ENCODE measurements at places on chromosomes 16 and 17. TPM values are rescaled to one million over a fixed set of nuclear protein-coding genes. Genes with fewer than 3 reads are reported as not detected.
A peak's percentile ranks its signal among the peaks of the same experiment; 100 is the strongest.

GRCh38 chr16:84753412-84754326 lies 53.9 kb downstream of the USP10 start:
- peaks cover 51% of the 10 kb centered on the region for H3K4me1 ChIP-seq
- no peak for DNase-seq
- H3K36me3 ChIP-seq, result peaks cover 6% of the 10 kb centered on the region
- H3K27me3 ChIP-seq, result no peaks in the 10 kb centered on the region
- no peak overlapping the region for H3K27ac ChIP-seq

IGFBP4 gene
- 2.5 TPM for total RNA-seq

- peak overlapping the region; percentile 87 for H3K27ac ChIP-seq
- H3K36me3 ChIP-seq, result no peaks in the 10 kb centered on the region
Observed at GRCh38 chr17:41340934-41341861, 9.4 kb downstream of the KRT33A start.

- no peaks in the 10 kb centered on the region for H3K36me3 ChIP-seq
- no peak overlapping the region for H3K27ac ChIP-seq
- no peak overlapping the region for H3K4me3 ChIP-seq
- DNase-seq, result no peak
- H3K27me3 ChIP-seq, result no peaks in the 10 kb centered on the region
Observed at GRCh38 chr16:54517181-54517580, 230.6 kb upstream of the IRX3 start.

GRCh38 chr17:51739245-51739886 lies 419.1 kb downstream of the CA10 start:
- no peaks in the 10 kb centered on the region for H3K36me3 ChIP-seq
- H3K27me3 ChIP-seq, result no peaks in the 10 kb centered on the region
- no peaks in the 10 kb centered on the region for H3K4me1 ChIP-seq
- H3K27ac ChIP-seq, result no peak overlapping the region
- no peak for DNase-seq

CCDC144A gene
- total RNA-seq, result 11.1 TPM

DNA sequence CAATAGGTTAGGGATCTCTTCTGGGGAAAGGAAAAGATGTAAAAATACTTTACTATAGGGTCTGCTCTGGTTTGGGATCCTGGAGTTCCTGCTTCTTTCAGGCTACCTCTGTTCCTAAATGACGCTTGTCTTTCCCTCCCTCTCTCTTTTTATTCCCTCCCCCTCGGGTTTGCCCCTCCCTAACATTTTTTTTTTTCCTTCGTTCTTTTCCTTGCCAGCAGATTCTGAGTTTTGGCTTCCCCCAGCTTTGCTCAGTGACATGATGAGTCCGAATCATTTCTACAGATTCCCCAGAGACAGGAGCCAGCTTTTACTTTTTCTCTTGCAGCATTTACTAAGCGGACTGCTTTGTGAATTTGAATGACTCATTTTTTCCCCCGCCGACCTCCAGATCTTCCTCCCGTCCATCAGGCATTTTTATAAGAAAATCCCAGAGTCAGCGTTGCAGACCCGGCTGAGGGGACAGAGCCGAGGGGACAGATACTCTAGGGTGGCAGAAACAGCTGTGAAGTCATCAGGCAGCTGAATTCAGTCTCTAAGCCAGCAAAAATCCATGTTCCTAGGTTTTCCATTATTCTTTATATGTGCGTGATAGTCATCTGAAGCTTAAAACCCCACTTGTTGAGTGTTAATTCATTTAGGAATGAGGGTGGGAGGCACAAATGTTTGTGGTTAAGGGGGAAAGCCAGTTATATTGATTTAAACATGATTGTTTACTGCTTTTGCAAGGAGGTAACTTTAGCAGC lies at the start of gene TMEM100:
Gene TMEM100 (minus strand): TSS at position 123 of the 746 bp plus-strand sequence. CDS start 1,794 bp downstream, outside the sequence.
- no peaks in the 10 kb centered on the region for H3K36me3 ChIP-seq
- no peak within 1 kb of the TSS for H3K27ac ChIP-seq
- no peaks in the 10 kb centered on the region for H3K4me1 ChIP-seq

RNF135 gene
- 1.8 TPM for total RNA-seq

LRRC75A gene
- total RNA-seq, result 1.9 TPM

SEC14L5 gene
- total RNA-seq, result not detected

TRPV3 gene
- 0.25 TPM for total RNA-seq

GRCh38 chr16:86766700-86767099 lies 188.4 kb downstream of the FOXL1 start:
- no peaks in the 10 kb centered on the region for H3K4me1 ChIP-seq
- H3K4me3 ChIP-seq, result no peak overlapping the region
- no peak overlapping the region for H3K27ac ChIP-seq
- no peaks in the 10 kb centered on the region for H3K36me3 ChIP-seq

GRCh38 chr16:50273888-50274325 lies 7.6 kb downstream of the ADCY7 start:
- H3K4me3 ChIP-seq, result peak overlapping the region; percentile 73
- DNase-seq, result peak; percentile 23
- H3K27ac ChIP-seq, result peak overlapping the region; percentile 93
- H3K36me3 ChIP-seq, result peaks cover 29% of the 10 kb centered on the region
- peaks cover 97% of the 10 kb centered on the region for H3K4me1 ChIP-seq
- no peaks in the 10 kb centered on the region for H3K27me3 ChIP-seq

CENPN gene
- 8.7 TPM for total RNA-seq

- H3K27ac ChIP-seq, result no peak overlapping the region
- no peaks in the 10 kb centered on the region for H3K27me3 ChIP-seq
- H3K4me3 ChIP-seq, result no peak overlapping the region
- no peak for DNase-seq
- H3K4me1 ChIP-seq, result peaks cover 28% of the 10 kb centered on the region
Observed at GRCh38 chr17:20071824-20072691, 62.9 kb downstream of the SPECC1 start.

- H3K4me1 ChIP-seq, result no peaks in the 10 kb centered on the region
- H3K36me3 ChIP-seq, result no peaks in the 10 kb centered on the region
- no peak overlapping the region for H3K27ac ChIP-seq
- H3K27me3 ChIP-seq, result peaks cover 16% of the 10 kb centered on the region
- H3K4me3 ChIP-seq, result no peak overlapping the region
Observed at GRCh38 chr16:86239381-86239780, 270.9 kb upstream of the FOXF1 start.

DNA sequence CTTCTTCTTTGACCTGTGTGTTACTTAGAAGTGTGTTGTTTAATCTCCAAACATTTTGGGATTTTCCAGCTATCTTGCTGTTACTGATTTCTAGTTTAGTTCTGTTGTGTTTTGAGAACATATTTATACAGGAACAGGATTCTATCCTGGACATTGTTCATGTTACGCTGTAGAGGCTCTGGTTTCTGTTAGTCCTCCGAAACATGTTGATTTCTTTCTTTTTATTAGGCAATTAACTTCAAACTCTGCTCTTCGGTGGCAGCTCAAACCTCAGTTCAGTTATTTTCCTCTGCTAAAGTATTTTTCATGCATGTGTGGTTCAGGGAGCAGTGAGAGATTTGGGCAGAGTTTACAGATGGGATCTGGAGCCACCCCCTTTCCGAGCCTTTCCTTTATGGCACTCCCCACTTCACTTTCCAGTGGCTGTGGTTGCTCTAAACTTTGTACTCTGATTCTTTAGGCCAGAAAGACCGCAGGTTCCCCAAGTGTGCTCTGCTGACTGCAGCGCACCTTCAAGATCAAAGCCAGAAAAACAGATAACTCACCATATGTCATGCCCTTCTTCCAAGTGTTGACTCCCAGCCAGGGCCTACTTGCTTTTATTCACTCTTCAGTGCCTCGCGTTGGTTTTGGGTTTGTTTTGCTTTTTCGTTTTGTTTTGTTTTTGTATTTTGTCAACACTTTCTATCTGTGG lies 77.6 kb upstream of the KSR1 start:
- H3K27me3 ChIP-seq, result no peaks in the 10 kb centered on the region
- H3K27ac ChIP-seq, result no peak overlapping the region
- H3K4me1 ChIP-seq, result peaks cover 5% of the 10 kb centered on the region
- no peak overlapping the region for H3K4me3 ChIP-seq

DNA sequence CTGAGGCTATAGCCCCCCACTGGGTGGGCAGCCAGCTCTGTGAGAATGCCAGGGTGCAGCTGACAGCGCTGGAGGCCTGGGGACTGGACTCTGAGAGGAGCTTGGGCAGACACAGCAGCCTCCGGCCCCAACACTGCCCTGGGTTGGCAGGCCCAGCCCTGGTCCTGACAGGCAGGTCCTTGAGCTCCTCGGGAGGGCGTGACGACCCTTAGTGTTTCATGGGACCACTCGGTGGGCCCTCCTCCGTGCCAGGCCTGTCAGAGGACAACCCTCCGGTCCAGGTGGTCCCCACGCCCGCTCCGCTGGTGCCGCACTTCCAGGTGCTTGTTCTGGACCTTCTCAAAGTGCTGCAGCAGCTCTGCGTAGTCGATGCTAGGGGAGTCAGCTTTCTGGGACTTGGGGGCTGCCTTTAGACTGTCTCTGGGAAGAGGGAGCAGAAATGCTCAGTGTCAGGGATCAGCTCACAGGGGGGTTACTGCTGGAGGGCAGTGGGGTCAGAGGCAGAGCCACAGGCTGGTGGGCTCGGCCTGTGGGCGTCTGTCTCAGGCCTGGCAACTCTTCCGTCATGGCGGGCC lies 1.9 kb upstream of the MTSS2 start:
- H3K27ac ChIP-seq, result no peak overlapping the region
- H3K4me3 ChIP-seq, result no peak overlapping the region

DNA sequence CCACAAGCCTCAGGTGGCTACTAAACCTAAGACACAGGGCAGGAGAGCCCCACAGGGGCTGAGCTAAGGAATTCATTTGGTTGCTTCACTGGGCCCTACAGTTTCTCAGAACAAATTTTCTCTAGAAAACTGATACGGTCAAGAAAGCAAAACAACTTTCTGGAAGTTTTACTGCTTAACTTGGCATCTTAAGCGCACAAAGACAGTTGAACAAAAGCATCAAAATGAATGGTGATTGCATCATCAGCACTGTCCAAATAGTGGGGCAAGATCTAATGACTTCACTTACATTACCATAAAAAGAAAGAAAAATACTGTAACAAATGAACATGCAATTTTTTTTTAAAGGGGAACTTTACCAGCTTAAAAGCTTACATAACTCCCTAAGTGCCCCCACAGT lies 47.6 kb downstream of the XPO6 start:
- DNase-seq, result no peak
- no peak overlapping the region for H3K27ac ChIP-seq
- no peak overlapping the region for H3K4me3 ChIP-seq
- no peaks in the 10 kb centered on the region for H3K27me3 ChIP-seq
- H3K36me3 ChIP-seq, result peaks cover 81% of the 10 kb centered on the region

NUDT7 gene
- 1.5 TPM for total RNA-seq

GRCh38 chr16:1794221-1794871 lies 841 bp upstream of the IGFALS start:
- H3K27ac ChIP-seq, result no peak overlapping the region
- no peaks in the 10 kb centered on the region for H3K4me1 ChIP-seq
- no peaks in the 10 kb centered on the region for H3K27me3 ChIP-seq
- H3K36me3 ChIP-seq, result peaks cover 6% of the 10 kb centered on the region
- DNase-seq, result no peak
- no peak overlapping the region for H3K4me3 ChIP-seq

- no peaks in the 10 kb centered on the region for H3K27me3 ChIP-seq
- H3K4me3 ChIP-seq, result no peak overlapping the region
- H3K36me3 ChIP-seq, result no peaks in the 10 kb centered on the region
- no peaks in the 10 kb centered on the region for H3K4me1 ChIP-seq
- DNase-seq, result no peak
Observed at GRCh38 chr16:76824791-76825190, 366.2 kb upstream of the MON1B start.

- H3K27ac ChIP-seq, result no peak overlapping the region
- no peak overlapping the region for H3K4me3 ChIP-seq
- no peak for DNase-seq
- peaks cover 80% of the 10 kb centered on the region for H3K36me3 ChIP-seq
- H3K27me3 ChIP-seq, result no peaks in the 10 kb centered on the region
Observed at GRCh38 chr17:80313160-80313829, 52.6 kb downstream of the RNF213 start.

GRCh38 chr16:86585821-86586611 lies 7.7 kb downstream of the FOXL1 start:
- no peak overlapping the region for H3K27ac ChIP-seq
- H3K4me1 ChIP-seq, result no peaks in the 10 kb centered on the region
- H3K36me3 ChIP-seq, result no peaks in the 10 kb centered on the region
- peaks cover 15% of the 10 kb centered on the region for H3K27me3 ChIP-seq
- no peak overlapping the region for H3K4me3 ChIP-seq

DNA sequence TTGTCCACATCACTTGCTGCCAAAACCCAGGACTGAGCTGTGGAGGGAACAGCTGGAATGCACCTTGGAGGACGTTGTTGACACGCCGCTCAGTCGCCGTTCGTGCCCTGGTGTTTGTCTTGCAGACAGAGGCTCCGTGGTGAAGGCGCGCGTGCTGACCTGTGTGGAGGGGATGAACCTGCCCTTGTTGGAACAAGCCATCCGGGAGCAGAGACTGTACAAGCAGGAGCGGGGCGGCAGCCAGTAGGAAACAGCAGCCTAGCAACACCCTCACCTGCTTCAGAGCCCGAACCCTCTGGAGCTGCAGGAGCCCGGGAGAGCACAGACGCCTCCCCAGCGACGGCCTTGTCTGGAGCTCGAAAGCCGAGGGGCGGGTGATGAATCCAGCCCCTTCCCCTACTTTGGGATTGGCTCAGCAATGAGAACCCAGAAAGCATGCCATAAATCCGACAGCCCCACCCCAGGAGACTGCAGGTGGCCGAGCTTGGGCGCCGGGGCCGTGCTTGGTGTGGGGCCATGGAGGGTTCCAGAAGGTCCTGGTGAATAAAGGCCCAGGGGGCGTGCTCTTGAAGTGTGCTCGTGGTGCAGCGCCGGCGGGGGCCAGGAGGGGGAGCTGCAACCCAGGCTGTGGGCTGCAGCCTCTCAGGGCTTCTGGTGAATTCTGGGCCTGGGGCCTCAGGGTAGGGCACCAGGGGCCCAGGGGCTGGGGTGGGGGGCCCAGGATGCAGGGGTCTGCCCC lies 470 bp upstream of the CDK3 start:
- DNase-seq, result peak; percentile 55
- H3K4me3 ChIP-seq, result no peak overlapping the region
- no peak overlapping the region for H3K27ac ChIP-seq
- peaks cover 8% of the 10 kb centered on the region for H3K36me3 ChIP-seq
- H3K4me1 ChIP-seq, result peaks cover 13% of the 10 kb centered on the region

AOC3 gene
- total RNA-seq, result 1.0 TPM

GCGR gene
- not detected for total RNA-seq

Data from CD4-positive, alpha-beta T cell (primary cell).